ENCODE measurements at places on chromosomes 16 and 17. TPM values are rescaled to one million over a fixed set of nuclear protein-coding genes. Genes with fewer than 3 reads are reported as not detected.

DNA sequence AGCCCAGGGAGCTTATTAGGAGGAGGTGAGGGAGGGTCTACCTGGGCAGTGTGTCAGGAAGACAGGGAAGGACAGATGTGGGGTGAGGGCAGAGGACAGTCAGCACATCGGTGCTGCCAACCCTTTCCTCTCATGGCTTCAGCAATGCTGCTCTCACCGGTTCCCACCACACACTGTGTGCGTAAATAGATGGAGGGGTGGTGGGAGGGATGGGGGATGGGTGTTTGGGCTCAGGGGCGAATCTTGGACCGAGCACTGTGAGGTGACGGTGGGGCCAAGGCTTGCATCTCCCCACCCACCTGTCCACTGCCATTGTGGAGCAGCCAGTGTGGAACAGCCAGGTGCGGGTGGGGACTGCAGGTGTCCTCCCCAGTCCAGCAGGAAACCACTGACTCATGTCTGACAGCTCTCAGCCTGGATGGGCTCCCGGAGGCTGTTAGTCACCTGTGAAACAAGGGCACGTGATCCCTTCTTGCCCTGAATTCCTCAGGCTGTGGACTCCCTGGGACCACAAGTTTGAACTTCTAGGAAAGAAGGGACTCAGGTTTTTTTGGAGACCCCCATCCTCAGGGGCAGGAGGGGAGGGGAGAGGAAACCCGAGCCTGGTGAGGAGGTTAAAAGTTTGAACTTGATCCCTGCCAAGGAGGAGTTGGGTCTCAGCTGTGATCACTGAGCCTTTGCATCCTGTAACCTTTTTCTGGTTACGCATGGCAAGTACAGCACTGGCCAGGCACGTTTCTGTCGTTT is 42.7 kb upstream of the SMPD3 start:
- no peak for DNase-seq
- H3K27me3 ChIP-seq = no peaks in the 10 kb centered on the region
- no peaks in the 10 kb centered on the region for H3K36me3 ChIP-seq
- no peak overlapping the region for H3K27ac ChIP-seq
- peaks cover 19% of the 10 kb centered on the region for H3K4me1 ChIP-seq

GRCh38 chr16:22098405-22099255 is 6.3 kb downstream of the VWA3A start:
- H3K36me3 ChIP-seq = no peaks in the 10 kb centered on the region
- H3K4me3 ChIP-seq = no peak overlapping the region
- DNase-seq = no peak
- H3K27me3 ChIP-seq = peaks cover 16% of the 10 kb centered on the region

DNA sequence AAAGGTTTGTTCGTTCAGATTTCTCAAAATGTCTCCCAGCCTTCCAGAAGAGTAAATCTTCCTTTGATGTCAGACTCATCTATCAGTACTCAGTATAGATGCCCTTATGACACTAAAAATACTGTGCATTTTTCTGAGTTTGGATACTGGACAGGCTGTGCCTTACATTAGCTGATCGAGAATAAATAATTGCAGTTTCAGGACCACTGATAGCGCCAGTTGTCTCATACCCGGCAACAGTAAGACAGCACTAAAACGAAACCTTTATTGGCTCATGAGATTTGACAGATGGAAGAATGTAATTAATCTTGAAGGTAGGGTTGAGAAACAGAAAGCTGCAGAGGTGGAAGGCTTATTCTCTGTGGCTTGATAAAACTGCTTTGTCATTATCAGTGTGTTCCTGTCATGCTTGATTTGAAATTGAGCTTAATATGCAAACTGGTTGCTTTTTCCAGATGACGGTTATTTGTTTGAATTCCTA is 1.2 kb downstream of the ATP6V0A1 start:
- no peaks in the 10 kb centered on the region for H3K27me3 ChIP-seq
- peak overlapping the region; percentile 97 for H3K4me3 ChIP-seq
- H3K36me3 ChIP-seq = no peaks in the 10 kb centered on the region
- peak overlapping the region; percentile 70 for H3K27ac ChIP-seq

GRCh38 chr17:11303773-11304394 is 62.9 kb downstream of the SHISA6 start:
- H3K4me3 ChIP-seq = no peak overlapping the region
- peaks cover 5% of the 10 kb centered on the region for H3K4me1 ChIP-seq
- H3K27me3 ChIP-seq = peaks cover 5% of the 10 kb centered on the region
- H3K27ac ChIP-seq = no peak overlapping the region

DNA sequence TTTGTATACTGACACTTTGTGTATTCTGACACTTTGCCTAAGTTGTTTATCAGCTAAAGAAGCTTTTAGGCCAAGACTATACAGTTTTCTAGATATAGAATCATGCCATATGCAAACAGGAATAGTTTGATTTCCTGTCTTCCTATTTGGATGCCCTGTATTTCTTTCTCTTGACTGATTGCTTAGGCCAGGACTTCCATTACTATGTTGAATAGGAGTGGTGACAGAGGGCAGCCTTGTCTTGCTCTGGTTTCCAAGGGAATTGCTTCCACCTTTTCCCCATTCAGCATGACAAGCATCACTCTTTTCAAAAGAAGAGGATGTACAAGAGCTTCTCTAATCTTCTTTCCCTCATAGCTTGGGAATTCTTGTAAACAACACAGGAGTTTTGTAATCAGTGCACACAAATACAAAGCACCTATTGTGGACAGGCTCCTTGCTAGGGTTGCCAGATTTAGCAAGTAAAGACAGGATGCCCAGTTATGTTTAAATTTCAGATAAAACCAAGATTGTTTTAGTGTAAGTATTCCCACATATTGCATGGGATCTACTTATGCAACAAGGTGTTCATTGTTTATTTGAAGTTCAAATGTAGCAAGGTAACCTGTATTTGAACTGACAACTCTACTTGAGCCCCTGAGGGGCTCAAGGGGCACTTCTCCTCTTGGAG is 233.5 kb downstream of the SLC39A11 start:
- H3K4me1 ChIP-seq = peaks cover 11% of the 10 kb centered on the region
- DNase-seq = no peak
- peaks cover 6% of the 10 kb centered on the region for H3K36me3 ChIP-seq
- H3K4me3 ChIP-seq = no peak overlapping the region
- no peak overlapping the region for H3K27ac ChIP-seq

GRCh38 chr17:39224778-39225307 is 902 bp downstream of the STAC2 start:
- peaks cover 15% of the 10 kb centered on the region for H3K4me1 ChIP-seq
- no peaks in the 10 kb centered on the region for H3K36me3 ChIP-seq
- H3K4me3 ChIP-seq = peak overlapping the region; percentile 74

DNA sequence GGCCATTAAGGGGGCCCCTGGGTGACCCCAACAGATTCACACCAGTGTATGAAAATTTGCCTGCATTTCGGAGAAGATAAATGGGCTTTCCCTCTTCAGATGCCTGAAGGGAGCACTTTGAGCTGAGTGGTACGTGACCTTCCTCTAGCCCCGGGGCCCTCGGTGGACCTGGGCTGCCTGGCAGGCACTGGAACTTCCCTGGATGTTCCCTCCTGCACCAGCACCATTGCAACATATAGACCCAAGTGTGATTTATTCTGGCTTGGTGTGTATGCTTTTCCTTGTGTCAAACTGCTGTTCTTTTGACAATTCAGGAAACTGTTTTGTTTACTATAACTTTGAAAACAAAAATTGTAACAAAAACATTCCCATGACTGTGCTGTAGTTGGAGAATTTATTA is 93.8 kb downstream of the TNFRSF13B start:
- H3K27me3 ChIP-seq = no peaks in the 10 kb centered on the region
- H3K36me3 ChIP-seq = no peaks in the 10 kb centered on the region
- no peaks in the 10 kb centered on the region for H3K4me1 ChIP-seq
- no peak overlapping the region for H3K27ac ChIP-seq
- no peak for DNase-seq
- H3K4me3 ChIP-seq = no peak overlapping the region

DNA sequence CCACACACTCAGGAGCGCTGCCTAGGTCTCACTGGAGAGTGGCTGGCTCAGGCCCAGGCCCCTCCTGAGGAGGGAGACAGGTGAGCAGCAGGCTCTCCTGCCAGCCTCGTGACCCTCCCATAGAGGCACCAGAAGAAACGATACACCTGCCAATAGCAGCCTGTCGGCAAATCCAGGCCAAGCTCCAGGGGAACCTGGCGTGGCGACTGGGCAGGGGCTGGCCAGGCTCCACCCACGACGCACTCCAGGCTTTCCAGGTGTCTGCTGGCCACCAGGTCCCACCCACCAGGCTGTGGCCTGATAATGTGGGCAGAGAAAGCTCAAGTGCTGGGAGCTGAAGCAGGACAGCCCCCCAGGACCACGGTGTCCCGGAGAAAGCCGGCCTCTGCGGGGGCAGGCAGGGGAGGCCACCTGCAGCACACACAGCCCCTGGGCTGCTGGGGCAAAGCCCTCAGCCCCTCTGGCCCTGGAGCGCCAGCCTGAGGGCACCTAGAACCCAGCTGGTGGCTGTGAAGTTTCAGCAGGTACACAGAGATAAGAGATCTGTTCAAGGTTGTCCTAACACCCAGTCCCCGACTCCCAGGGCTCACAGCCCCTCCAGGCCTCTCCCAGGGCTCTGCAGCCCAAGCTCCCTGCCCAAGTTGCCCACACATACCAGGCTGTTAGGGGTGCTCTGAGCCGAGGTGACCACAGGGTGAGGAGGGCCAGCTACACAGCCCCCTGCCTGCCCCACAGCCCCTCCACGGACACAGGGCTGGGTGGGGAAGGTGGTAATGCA is 2.4 kb downstream of the PGAP6 start:
- no peak for DNase-seq
- peaks cover 26% of the 10 kb centered on the region for H3K4me1 ChIP-seq
- H3K36me3 ChIP-seq = no peaks in the 10 kb centered on the region
- H3K27ac ChIP-seq = no peak overlapping the region
- peaks cover 14% of the 10 kb centered on the region for H3K27me3 ChIP-seq
- H3K4me3 ChIP-seq = peak overlapping the region; percentile 78

- no peak for DNase-seq
- no peaks in the 10 kb centered on the region for H3K36me3 ChIP-seq
- H3K4me3 ChIP-seq = no peak overlapping the region
- no peaks in the 10 kb centered on the region for H3K27me3 ChIP-seq
Observed at GRCh38 chr17:22266231-22266630, 573.9 kb downstream of the KCNJ18 start.

GRCh38 chr16:19113577-19114358 is at the start of gene ITPRIPL2:
ITPRIPL2 (plus strand) TSS chr16:19113964; CDS start chr16:19114462, 498 bp downstream.
- H3K36me3 ChIP-seq = peaks cover under 1% of the 10 kb centered on the region
- H3K4me3 ChIP-seq = peak within 1 kb of the TSS; percentile 88
- peak within 1 kb of the TSS; percentile 98 for H3K27ac ChIP-seq
- H3K27me3 ChIP-seq = no peaks in the 10 kb centered on the region
- peaks cover 29% of the 10 kb centered on the region for H3K4me1 ChIP-seq

DNA sequence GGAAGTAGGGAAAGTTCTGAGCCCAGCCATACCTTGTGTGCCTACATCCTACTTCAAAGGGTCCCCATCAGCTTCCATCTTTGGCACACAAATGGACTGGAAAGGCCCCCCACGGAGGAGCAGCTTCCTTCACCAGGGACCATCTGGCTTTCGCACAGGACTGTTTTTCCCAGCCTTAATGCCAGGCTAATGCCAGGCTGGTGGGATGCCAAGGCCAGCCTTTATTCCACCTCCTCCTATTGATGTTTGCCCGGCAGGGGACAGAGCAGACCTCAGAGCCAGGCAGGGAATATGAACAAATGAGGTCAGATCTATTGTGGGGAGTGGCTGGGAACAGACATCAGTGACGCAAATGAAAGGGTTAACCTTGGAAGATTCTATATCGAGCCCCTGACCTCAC is 5.7 kb downstream of the GPR179 start:
- H3K4me1 ChIP-seq = no peaks in the 10 kb centered on the region
- no peak overlapping the region for H3K27ac ChIP-seq
- H3K4me3 ChIP-seq = no peak overlapping the region
- no peak for DNase-seq
- H3K27me3 ChIP-seq = no peaks in the 10 kb centered on the region
- H3K36me3 ChIP-seq = no peaks in the 10 kb centered on the region

DNA sequence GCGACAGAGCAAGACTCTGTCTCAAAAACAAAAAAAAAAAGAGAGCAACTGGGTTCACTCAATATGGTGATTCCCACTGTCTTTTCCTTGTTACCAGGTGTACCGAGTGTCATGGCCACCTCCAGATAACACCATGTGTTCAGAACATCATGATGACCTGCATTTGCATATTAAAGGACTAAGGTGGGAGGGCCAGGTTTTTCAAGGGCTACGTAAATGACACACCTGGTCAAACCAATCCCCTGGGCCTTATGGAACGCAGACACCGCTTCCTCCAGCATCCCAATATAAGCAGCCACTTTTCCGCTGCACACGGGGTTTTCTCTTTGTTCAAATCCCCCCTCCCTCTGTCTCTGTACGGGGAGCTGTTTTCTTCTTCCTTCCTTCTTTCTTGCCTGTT is 29.3 kb downstream of the WSCD1 start:
- peaks cover 15% of the 10 kb centered on the region for H3K36me3 ChIP-seq
- no peak for DNase-seq
- H3K4me1 ChIP-seq = peaks cover 5% of the 10 kb centered on the region
- H3K27me3 ChIP-seq = no peaks in the 10 kb centered on the region
- peak overlapping the region; percentile 35 for H3K27ac ChIP-seq

GRCh38 chr17:59121901-59122480 is 15.3 kb upstream of the TRIM37 start:
- no peak overlapping the region for H3K27ac ChIP-seq
- no peak overlapping the region for H3K4me3 ChIP-seq
- DNase-seq = no peak
- H3K4me1 ChIP-seq = no peaks in the 10 kb centered on the region
- no peaks in the 10 kb centered on the region for H3K27me3 ChIP-seq
- H3K36me3 ChIP-seq = peaks cover 21% of the 10 kb centered on the region

DNA sequence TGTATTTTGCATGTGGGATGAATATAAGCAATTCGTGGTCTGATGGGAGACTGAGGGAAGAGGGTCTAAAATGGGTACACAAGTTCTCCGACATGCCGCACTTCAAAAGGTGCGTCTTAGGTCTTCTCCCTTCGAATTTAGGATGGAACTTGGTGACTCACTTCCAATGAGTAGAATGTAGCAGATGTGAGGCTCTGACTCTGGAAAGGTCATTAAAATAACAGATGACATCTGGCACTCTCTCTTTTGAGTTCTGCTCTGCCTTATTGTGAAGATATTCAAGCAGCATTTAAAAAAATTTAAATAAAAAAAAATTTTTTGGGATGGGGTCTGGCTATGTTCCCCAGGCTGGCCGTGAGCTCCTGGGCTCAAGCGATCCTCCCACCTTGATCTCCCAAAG is 92.7 kb downstream of the TMEM100 start:
- H3K27me3 ChIP-seq = no peaks in the 10 kb centered on the region
- no peaks in the 10 kb centered on the region for H3K36me3 ChIP-seq

Gene SLC43A2
- 15.5 TPM for total RNA-seq

Gene SPNS1
- 48.2 TPM for total RNA-seq

Gene FBXW10B
- 0.82 TPM for total RNA-seq

Gene CEP112
- 24.5 TPM for total RNA-seq

Gene SDR42E2
- total RNA-seq = not detected

Gene C16orf96
- total RNA-seq = 0.30 TPM

Gene LLGL2
- total RNA-seq = 3.4 TPM

Gene WSCD1
- total RNA-seq = 93.3 TPM

Gene KRTAP9-2
- total RNA-seq = not detected

Gene PABPN1L
- not detected for total RNA-seq

Gene KRT25
- not detected for total RNA-seq

Gene GNAO1
- total RNA-seq = 21.3 TPM

Gene LRRC46
- 1.4 TPM for total RNA-seq

All from neural crest cell (in vitro differentiated cells).